Mesendoderm (in vitro differentiated cells): ENCODE measurements at places on chromosomes 7 and 10.

GRCh38 chr7:89334797-89335196 is 539.3 kb upstream of the TEX47 start:
- peak; percentile 20 for DNase-seq

GRCh38 chr10:78405231-78405630 is 371.6 kb downstream of the RPS24 start:
- no peak for DNase-seq

GRCh38 chr10:98101366-98101765 is 33.1 kb upstream of the R3HCC1L start:
- peak; percentile 85 for DNase-seq

- DNase-seq = no peak
Measured at GRCh38 chr7:21544303-21544656, 1.4 kb downstream of the DNAH11 start.

DNA sequence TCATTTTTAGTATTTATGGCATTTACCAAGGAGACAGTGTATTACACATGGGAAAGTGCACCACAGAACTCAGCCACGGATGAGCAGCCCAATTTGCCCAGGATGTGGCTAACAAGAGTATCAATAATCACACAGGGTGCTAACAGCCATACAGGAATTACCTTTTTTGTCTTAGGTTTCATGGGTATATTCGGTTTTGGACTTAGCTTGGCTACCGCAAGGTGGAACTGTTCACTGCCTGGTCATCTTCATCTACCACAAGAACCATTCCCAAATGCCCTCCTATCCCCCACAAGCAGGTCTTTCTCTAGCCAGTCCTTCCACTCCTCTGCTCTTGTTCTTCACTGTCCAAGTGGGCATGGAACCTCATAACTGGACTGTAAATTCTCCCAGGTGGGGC is 6.0 kb downstream of the PDLIM1 start:
- no peak for DNase-seq

- no peak for DNase-seq
Measured at GRCh38 chr7:151351967-151352366, 10.4 kb downstream of the NUB1 start.

DNA sequence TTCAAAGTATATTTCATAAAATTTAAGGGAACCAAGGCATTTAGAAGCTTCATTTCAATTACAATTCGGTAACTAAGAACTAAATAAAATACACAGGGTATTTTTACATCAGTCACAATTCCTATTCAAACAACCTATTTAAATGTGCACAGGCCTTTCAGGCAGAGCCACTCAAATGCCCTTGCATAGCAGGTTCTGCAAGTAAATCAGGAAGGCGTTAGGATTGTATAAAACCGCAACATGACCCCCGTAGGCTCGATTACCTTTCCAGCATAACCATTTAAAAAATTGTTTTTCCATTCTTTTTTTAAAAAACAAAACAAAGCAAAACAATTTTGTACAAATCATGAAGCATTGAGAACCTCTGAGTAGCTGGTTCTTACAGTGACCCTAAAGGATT is 289.9 kb upstream of the SP8 start:
- DNase-seq = no peak

GRCh38 chr7:26372249-26372648 is 80.6 kb downstream of the SNX10 start:
- no peak for DNase-seq

DNA sequence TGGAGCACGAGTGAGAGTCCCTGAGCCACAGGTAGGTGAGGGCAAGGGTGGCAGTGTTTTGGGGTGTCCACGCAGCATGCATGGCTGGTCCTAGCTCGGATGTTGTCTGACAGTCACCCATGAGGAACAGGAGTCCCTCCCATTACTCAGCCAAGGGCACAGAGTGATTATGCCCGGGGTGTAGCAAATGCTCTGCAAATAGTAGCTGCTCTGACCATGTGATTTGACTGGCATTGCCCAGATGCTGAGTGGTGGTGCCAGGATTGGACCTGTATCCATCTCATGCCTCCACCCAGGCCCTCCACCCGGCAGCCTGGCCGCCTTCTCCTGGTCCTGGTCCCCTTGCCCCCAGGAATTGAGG is 150.8 kb downstream of the GRK5 start:
- DNase-seq = no peak
